ENCODE measurements at places on chromosomes 5 and 9.
A peak's percentile ranks its signal among the peaks of the same experiment; 100 is the strongest.

DNA sequence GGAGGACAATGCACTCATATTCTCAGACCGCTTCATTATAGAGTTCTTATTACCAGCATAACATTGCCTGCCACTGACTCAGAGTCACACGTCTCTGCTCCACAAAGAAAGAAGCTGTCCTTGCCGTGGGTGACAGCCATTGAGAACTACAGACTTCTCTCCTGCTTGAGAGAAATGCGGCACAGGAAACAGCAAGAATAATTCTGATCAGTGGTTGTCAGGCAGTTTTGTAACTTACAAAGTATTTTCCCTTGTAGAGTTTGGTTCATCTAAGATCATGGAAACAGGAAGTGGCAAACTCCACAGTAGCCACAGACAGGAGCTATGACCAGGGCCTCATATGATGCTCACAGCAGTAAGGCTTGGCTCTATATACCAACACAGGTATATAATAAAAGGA lies 47.0 kb downstream of the KCNV2 start:
- DNase-seq: no peak

DNA sequence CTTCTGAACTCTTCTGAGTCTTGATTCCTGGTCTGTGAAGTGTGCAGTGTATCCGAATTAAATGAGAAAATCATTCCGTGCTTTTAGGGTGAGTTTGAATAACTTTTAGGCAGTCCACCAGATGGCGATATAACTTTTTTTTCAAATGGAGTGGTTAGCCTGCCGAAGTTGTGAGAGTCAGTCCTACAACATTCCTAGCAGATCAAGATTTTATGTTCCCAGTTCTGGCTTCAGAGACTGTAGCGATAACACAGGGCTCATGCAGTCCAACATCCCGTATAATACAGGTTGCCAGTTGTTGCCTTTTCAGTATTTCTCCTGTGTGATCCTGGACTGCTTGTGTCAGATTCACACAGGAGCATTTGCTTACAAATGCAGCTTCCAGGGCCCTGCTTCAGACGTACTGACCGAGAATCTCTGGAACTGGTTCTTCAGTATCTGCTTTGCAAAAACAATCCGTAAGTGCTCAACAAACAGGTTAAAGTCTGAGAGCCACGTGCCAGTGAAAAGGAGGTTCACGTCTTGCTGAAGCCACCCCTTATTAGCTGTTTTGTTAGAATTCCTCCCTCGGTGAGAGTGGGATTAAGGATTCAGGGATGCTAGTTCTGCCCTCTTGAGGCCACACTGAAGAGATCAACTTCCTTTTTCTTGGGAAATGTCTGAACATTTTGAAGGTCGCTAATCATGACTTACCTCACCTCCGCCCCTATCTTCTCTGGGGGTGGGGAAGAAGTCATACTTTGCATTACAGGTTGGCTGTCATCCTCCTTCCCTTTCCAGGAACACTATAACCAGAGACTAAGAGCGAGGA lies 22.8 kb downstream of the SMIM3 start:
- DNase-seq: peak; percentile 90

DNA sequence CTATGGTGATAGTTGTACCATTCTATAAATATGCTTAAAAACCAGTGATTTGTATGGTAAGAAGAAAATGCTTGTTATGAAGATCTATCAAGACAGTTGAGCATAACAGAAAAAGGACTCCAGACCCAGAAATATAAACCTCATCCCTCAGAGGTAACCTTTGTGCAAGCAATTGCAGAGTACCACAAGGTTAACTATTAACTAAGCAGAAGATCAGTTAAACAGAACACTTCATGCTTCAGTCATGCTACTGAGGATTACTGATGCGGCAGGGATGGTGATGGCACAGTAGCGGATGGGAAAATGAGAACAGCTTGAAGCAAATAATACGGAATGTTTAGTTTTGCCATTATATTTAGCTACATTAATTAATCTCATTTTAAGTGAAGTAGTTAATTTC lies 45.5 kb downstream of the IARS1 start:
- no peak for DNase-seq

GRCh38 chr5:65086234-65086890 lies 317.6 kb downstream of the CWC27 start:
- peak; percentile 51 for DNase-seq

GRCh38 chr5:31664566-31664965 lies 25.6 kb downstream of the PDZD2 start:
- peak; percentile 74 for DNase-seq

GRCh38 chr5:86124333-86124732 lies 493.4 kb upstream of the COX7C start:
- no peak for DNase-seq

GRCh38 chr9:37300620-37301019 lies 121.9 kb upstream of the GRHPR start:
- no peak for DNase-seq
